ENCODE measurements at places on chromosomes 3 and 15. TPM values are rescaled to one million over a fixed set of nuclear protein-coding genes. Genes with fewer than 3 reads are reported as not detected.

DNA sequence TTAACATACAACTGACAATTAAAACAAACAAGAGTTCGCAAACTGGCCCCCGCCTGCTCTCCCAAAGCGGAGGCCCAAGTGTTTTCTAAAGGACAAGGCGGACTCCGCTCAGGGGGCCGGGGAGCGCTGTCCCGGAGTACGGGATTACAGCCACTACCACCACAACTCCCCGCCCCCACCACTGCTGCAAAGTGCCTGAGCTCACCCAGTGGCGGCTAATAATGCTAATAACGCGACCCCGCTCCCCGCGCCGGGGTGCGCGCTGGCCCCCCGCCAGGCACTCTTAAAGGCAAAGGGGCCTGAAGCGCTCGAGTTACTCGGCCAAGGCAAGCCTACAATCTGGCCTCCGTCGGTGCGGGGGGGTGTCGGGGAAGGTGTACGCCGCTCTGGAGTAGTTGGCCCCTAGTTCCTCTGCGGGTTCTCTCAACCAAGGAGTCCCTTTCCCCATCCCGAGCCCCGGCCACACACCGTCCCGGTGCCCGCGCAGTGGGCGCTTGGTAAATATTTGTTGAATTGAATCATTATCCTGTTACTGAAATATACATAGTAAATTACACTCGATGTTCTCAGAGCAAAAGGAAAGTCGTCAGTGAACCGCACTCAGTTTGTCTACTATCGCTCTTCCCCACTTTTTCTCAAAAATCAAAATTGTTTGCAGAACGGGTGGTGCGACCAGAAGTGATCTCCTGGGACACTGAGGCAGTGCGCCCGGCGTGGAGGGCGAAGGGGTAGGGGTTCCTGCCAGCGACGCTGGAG lies 827 bp downstream of the WNT5A start:
- DNase-seq: no peak

Gene ANKDD1A
- 5.4 TPM for polyA plus RNA-seq

DNA sequence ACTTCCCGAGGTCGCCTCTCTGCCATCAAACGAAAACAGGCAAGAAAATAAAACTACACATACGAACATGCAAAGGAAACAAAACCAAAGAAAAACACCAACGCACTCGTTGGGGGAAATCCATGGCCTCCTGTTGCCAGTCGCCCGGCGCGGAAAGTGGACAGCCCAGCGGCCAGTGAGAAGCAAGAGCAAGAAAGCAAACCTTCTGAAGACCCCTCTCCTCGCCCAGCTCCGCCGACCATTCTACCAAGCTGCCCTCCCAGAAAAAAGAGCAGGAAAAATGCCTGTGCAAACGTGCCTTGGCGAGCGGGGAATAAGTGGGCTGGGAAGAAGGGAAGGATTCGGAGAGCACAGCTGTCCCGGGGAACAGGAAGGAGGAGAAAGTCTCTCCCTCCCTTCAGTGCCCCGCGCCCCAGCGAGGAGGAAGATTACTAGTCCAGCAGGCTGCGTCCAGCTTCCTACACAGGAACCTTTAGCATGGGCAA lies 802 bp upstream of the NECTIN3 start:
- DNase-seq: no peak

GRCh38 chr15:53307952-53308624 lies 451.4 kb downstream of the WDR72 start:
- no peak for DNase-seq

GRCh38 chr3:174193604-174194003 lies 665.5 kb upstream of the NAALADL2 start:
- no peak for DNase-seq

Gene ST3GAL6
- polyA plus RNA-seq: 1.2 TPM

GRCh38 chr15:51706291-51706690 lies 25.0 kb downstream of the SCG3 start:
- no peak for DNase-seq

- DNase-seq: no peak
These were observed 148.9 kb upstream of the TBC1D5 start for GRCh38 chr3:17891139-17891856.

GRCh38 chr3:126063358-126063965 lies 20.5 kb downstream of the SLC41A3 start:
- DNase-seq: no peak

Gene ZNF774
- 1.1 TPM for polyA plus RNA-seq

- no peak for DNase-seq
These were observed 156.1 kb downstream of the WNT7A start for GRCh38 chr3:13723676-13724207.

DNA sequence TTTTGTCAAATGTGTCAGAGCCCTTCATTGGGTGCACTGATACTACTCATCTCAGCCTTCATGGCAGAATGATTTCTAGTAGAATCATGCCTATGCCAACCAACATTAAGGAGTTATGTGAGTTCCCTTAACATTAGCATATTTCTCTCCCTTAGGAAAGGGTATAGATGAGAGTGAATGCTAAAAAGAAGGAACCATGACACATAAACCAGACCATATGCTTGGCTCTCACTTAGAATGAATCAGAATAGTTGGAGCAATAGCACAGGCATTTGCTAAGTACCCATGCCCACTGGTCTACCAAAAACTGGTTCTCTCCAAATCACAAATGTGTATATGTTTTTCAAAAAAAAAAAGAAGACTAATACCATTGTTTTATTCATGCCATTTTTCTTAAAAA lies 51.1 kb downstream of the STRIT1 start:
- DNase-seq: no peak

DNA sequence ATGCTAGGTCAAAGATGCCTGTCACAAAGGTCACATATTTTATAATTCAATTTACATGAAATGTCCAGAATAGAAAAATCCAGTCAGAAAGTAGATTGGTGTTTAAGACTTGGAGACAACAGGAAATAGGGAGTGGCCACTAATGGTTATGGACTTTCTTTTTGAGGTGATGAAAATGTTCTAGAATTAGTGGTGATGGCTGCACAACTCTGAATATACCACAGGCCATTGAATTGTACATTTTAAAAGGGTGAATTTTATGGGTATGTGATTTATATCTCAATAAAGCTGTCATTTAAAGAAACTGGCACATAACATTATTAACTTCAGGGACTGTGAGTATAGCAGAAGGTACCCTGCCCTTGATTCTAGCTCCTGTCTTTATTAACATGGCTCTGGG lies 15.8 kb downstream of the SPG11 start:
- DNase-seq: no peak

Gene INSYN1
- polyA plus RNA-seq: 0.29 TPM

GRCh38 chr3:183688874-183689273 lies 8.7 kb upstream of the YEATS2 start:
- no peak for DNase-seq

Gene PARP6
- polyA plus RNA-seq: 56.1 TPM

Gene SH3BP5
- polyA plus RNA-seq: 16.6 TPM

Gene HYPK
- 10.7 TPM for polyA plus RNA-seq

Gene LRRIQ4
- polyA plus RNA-seq: not detected

Gene GOLGA8N
- 3.2 TPM for polyA plus RNA-seq

Gene DAZL
- polyA plus RNA-seq: not detected

GRCh38 chr3:138493804-138494606 lies 59.6 kb downstream of the ESYT3 start:
- DNase-seq: peak; percentile 27

DNA sequence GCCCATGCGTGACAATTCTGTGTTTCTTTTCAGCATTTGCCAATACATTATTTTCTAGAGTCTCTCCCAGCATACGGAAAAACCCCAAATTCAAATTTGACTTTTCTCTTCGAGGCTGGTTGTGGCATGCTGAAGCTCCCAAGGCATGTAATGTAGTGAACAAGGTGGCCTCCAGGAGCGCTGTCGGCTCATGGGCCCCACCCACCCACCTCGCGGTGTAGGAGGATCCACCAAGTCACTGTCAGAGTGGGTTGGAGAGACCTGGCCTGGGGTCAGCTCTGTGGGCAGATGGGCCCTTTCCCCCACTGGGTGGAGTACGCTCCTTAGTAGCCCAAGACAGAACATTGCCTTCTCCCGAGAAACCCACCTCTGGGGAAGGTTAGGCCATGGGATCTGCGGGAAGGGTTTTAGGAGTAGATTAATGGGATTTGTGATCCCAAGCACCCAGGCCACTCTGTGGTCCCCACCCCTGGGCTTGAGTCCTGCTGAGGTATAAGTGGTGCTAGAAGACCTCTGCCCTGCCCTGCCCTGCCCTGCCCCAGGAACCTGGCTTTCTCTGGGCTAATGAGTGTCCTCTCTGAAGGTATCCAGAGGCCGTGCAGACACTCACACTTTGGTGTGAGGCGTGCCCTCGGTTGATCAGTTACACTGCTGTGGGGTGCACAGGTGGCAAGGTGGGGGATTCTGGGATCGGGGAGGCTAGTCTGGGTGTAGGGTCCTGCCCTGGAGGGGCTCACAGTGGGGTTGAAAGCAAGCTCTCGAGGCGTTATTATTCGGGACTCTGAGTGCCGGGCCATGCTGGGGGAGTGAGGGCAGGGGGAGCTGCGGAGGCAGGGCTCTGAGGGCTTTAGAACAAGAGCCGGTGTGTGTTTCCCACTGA lies 97.9 kb downstream of the APBA2 start:
- no peak for DNase-seq

GRCh38 chr3:161042023-161042501 lies 63.1 kb downstream of the B3GALNT1 start:
- DNase-seq: no peak

- no peak for DNase-seq
These were observed 27.2 kb downstream of the GRIP2 start for GRCh38 chr3:14512942-14513327.

Gene C3orf85
- polyA plus RNA-seq: not detected

Gene KY
- 0.09 TPM for polyA plus RNA-seq

Gene TMEM108
- polyA plus RNA-seq: 0.52 TPM

DNA sequence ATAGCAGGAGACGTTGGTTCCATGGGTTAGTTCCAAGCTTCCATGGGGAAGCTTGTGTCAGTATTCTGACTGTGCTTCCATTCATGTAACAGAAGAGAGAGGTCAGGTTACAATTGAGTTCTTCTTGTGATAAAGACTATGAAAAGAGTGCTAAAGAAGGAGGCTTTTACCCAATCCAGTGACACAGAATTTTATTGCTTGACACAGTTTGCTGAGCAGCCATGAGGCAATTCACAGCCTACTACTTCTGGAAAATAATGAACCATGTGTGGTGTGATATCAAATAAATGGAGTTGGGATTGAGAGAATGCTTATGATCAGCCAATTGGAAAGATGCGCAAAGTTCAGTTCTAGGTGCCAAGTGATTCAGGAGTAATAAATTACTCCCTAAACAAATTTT lies 233.4 kb downstream of the LSAMP start:
- no peak for DNase-seq

Gene LMAN1L
- polyA plus RNA-seq: not detected

DNA sequence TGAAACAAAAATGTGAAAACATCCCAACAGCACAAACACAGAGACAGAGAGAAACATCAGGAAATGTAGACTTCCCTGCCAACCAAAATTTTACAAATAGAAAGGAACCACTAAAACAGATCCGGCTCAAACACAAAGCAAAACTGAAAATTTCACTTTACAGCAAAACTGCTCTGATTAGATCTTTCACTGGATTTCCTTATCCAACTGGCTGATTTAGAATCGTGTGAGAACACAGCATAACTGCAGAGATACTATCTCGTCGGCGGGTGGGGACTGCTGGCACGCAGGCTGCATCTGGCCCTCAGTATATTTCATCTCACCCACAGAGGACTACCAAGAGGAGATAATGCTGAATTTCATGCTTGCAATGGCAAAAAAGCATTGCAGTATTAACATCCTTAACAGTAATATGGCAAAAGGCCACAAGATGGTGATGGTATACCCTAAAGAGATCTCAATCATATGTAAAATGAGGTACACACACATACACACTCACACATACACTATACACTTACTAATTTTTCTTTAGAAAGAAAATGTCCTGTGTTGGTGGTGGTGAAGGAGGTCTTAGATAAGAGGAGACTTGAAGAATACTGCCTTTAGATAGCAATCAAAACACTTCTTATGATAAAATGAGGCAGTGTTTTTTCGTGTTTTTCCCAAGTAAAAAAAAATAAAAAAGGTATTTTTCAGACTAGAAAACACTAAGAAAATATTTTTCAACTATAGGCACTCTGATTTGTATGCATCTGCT lies 10.6 kb upstream of the LEO1 start:
- peak; percentile 54 for DNase-seq

DNA sequence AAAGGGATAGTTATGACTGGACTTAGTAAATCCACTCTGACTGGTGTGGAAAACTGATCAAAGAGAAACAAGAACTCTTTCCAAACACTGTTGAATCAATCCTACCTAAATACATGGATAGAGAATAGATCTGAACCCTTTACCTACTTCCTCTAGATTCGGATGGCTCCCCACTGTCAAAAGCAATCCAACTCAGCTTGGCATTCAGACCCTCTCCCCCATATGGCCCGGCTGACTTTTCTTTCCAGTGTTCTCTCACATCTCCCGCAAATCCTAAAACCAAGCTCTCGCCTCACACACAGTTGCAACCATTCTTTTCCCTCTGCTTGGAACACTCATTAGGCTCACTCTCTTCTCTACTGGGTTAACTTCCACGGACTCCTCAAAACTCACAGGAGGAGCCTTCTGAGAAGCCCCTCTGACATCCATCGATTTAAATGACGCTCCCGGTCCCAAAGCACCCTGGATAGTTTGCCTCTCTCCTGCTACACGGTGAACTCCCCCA lies 639 bp downstream of the SPICE1 start:
- DNase-seq: no peak

- DNase-seq: no peak
These were observed 90.9 kb upstream of the SEC13 start for GRCh38 chr3:10411598-10412332.

DNA sequence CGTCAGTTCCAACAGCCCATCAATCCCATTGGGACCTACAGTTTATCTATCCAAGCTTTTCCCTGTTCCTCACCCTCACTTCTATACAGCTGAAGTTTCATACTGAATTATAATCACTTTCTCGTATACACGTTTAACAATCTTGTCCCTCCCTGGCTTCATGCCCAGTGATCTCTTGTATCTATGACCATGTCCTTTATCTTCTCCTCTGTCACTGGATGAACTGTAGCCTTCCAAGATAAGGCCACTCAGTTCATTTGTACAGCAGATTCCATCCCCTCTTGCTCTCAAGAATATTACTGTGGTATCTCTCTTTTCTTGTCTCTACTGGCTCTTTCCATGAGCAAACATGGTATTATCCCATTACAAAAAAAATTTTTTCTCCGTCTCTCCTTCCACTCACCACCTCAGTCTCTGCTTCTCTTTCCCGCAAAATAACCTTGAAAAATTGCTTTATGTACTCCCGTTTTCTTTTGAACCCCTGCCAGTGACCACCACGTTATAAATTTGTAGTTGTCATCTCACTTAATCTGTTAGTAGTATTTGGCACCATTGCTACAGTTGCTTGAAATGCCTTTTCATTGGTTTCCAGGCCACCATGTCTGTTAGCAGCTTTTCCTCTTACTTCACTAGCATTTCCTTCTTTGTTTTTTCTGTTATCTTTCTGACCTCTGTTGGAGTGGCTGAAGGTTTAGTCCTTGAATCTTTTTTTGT lies 9.4 kb downstream of the CTNNB1 start:
- no peak for DNase-seq

GRCh38 chr3:100045696-100046095 lies 68.6 kb downstream of the FILIP1L start:
- DNase-seq: peak; percentile 98
